Aorta (tissue), 5 donors: ENCODE measurements at places on chromosomes 1 and 21. TPM values are rescaled to one million over a fixed set of nuclear protein-coding genes. Genes with fewer than 3 reads are reported as not detected.
A peak's percentile ranks its signal among the peaks of the same experiment; 100 is the strongest.

- DNase-seq: no peak
These were observed 48.4 kb downstream of the USP48 start for GRCh38 chr1:21734526-21734925.

- DNase-seq: no peak
These were observed 579.7 kb downstream of the PTPRC start for GRCh38 chr1:199218533-199218932.

The CYP4Z1 gene
- total RNA-seq: 1.0 TPM

The NMNAT2 gene
- total RNA-seq: 2.8 TPM

DNA sequence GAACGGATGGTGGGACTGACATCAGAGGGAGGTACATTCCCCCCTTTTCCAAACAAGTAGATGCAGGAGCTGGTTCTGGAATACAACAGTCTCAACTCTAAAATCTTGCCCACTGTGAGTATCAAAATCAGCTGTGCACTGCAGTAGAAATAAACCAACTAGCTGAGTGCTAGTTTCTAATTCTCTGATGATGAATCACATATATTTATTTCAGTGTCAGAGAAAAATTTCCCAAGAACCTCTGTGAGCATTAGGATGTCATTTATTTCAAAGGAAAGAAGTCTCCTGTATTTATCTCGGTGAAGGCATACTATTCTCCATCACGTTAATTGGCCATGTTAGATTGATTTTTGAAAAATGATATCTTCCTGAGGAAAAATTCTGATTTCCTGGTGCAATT is 67.1 kb downstream of the LHX9 start:
- no peak for DNase-seq

- no peak for DNase-seq
These were observed 129.0 kb downstream of the NPHP4 start for GRCh38 chr1:5863238-5863637.

The C1QC gene
- total RNA-seq: 295 TPM

The HLX gene
- total RNA-seq: 13.1 TPM

GRCh38 chr1:34982820-34983376 is 2.2 kb downstream of the TMEM35B start:
- DNase-seq: no peak

The IGSF21 gene
- 5.2 TPM for total RNA-seq

The NDUFV3 gene
- total RNA-seq: 29.7 TPM

GRCh38 chr1:14795589-14795988 is 197.1 kb downstream of the KAZN start:
- DNase-seq: no peak

The TRABD2B gene
- total RNA-seq: 13.3 TPM

The KAZN gene
- 19.3 TPM for total RNA-seq

GRCh38 chr1:1100296-1100695 is 15.6 kb downstream of the C1orf159 start:
- DNase-seq: no peak

DNA sequence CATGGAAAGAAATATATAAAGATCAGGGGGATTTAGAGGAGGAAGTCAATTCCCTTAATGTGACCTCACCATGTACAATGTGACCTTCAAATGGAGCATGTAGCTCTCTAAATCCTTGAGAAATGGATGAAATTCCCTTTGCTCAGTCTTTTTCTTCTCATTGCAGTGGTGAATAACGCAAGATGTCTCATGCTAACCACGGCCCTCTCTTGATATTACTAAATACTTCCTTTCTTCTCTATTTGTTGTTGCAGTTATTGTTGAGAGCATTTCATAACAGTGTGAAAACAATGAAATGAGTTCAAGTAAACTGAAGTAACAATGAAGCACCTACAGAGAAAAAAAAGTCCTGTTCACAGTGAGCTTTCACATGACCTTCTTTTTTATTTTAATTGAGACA is 55.6 kb downstream of the ZNF281 start:
- DNase-seq: no peak

The CFAP107 gene
- not detected for total RNA-seq

- DNase-seq: no peak
These were observed 905 bp downstream of the LIX1L start for GRCh38 chr1:145956781-145957442.

DNA sequence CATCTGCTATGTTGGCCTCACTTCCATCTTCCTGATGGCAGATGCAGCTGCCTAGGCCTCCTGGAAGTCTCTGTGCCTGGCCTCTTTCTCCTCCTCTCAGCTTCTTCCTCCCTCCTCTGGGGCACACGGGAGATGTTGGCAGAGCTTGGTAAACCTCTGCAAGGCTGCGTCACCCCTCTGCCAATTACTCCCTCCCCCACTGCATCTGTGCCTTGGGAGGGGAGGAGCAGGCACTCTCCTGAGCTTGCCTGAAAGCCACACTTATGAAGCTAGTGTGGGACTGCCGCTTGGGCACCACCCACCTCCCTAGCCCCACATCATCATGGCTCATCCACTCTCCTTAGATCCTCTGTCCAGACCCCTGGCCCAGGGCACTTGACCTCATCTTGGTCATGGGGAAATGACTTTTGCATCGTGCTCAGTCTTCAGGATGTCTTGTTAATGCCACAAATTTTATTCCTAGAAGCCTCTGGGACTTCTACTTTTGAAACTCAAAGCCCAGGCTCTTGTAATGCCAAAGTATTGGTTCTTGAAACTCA is 7.3 kb upstream of the TMEM51 start:
- DNase-seq: no peak

DNA sequence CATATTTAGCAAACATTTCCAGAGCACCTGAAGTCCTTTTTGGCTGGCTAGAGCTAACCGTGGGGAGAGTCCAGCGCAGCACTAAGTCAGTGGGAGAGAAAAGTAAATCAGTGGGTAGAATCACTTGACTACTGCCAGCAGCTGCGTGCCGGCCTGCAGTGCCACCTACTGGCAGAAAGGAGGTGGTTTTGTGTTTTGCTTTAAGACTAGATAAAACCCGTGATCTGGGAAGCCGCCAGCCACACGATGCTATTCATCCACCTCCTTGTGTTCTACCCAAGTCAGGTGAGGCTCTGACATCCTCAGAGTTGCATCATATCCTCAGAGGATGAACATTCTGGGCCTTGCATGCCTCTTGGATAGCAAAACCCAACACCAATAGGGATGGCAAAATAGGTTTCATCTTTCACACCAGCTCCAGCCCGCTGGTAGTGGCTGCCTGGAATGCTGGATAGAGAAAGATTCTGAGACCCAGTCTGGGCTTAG is 14.1 kb upstream of the HEYL start:
- peak; percentile 85 for DNase-seq

The GNAT2 gene
- total RNA-seq: not detected

DNA sequence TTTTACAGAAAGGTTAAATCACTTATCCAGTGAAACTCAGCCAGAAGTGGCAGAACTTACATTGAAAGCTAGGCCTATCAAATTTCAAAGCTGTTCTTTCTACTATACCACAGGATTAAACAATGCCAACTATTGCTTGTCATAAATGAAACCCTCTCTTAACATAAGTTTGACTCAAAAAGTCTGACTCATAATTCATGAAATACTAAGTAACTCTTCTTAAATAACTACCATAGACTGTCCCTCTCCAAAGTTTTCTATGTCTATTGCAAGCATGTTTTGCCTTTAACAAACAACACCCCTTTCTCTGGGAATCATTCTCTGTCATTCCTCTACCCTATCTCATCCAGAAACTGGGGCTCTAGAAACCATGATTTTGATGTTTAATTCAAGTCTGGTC is 109.5 kb upstream of the UBE2U start:
- DNase-seq: no peak

DNA sequence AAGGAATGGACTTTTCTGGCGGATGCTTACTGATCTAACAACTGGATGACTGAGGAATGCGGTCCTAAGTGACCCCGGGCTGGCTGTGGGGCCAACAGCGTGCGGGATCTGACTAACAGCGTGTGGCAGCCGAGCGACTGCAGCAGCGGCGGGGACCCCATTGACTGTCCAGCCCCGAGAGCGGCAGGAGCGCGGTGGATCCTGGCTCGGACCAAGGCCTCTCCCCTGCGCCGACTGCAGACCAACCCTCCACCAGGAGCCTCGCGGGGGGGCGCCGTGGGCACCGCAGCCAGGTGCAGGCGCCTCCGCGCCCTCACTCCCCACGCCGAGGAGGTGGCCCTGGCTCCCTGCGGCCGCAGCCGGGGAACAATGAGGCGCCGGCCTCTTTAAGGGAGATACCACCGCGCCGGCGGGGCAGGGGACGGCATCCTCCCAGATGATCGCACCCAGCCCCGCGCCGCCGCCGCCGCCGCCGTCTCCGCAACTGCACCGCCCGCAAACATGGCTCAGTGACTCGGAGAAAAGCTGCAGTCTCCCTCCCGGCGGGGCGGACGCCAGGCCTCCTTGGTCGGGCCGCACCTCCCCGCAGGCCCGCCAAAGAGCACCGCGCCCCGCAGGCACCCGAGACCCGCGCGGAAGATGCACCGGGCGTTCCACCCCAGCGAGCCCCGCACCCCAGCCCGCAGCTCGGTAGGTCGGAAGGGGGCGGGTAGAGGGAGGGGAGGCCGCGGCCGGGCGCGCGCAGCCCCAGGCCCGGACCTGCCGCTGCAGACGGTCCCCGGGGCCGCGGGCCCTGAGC is 694 bp upstream of the PDIK1L start:
- peak; percentile 83 for DNase-seq

- DNase-seq: no peak
These were observed 134.2 kb downstream of the LMO4 start for GRCh38 chr1:87462894-87463293.

The EPHA2 gene
- 25.2 TPM for total RNA-seq

The SPRR1B gene
- not detected for total RNA-seq

- DNase-seq: no peak
These were observed 8.1 kb downstream of the NIBAN1 start for GRCh38 chr1:184965944-184966860.

- no peak for DNase-seq
These were observed 58.9 kb downstream of the LRRC40 start for GRCh38 chr1:70146488-70146887.
